Suprapubic skin (tissue), 4 donors: ENCODE measurements at places on chromosomes 7 and 10.

- no peak overlapping the region for H3K27ac ChIP-seq
- DNase-seq = no peak
- H3K27me3 ChIP-seq = no peaks in the 10 kb centered on the region
- no peaks in the 10 kb centered on the region for H3K36me3 ChIP-seq
- H3K4me3 ChIP-seq = no peak overlapping the region
- no peaks in the 10 kb centered on the region for H3K4me1 ChIP-seq
These were observed 292.0 kb downstream of the WDR37 start for GRCh38 chr10:1347962-1348772.

DNA sequence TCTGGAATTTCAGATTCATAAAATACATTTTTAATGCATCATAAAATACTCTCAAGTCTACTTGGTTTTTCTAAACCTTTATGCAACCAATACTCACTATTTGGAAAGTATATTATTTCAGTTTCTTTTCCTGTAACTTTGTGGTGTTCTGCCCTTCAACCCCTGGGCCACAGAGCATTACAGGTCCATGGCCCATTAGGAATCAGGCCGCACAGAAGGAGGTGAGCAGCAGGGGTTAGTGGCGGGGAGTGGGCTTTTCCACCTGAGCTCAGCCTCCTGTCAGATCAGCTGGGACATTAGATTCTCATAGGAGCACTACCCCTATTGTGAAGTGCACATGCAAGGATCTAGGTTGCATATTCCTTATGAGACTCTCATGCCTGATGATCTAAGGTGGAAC lies 9.7 kb downstream of the SNX13 start:
- H3K27me3 ChIP-seq = no peaks in the 10 kb centered on the region
- no peak overlapping the region for H3K4me3 ChIP-seq

- H3K27ac ChIP-seq = peak overlapping the region; percentile 32
- H3K27me3 ChIP-seq = no peaks in the 10 kb centered on the region
- DNase-seq = no peak
- peak overlapping the region; percentile 5 for H3K4me3 ChIP-seq
- H3K4me1 ChIP-seq = peaks cover 24% of the 10 kb centered on the region
These were observed 123.6 kb upstream of the JCAD start for GRCh38 chr10:30183055-30183402.

- H3K27me3 ChIP-seq = no peaks in the 10 kb centered on the region
- no peak overlapping the region for H3K27ac ChIP-seq
- no peak overlapping the region for H3K4me3 ChIP-seq
- no peaks in the 10 kb centered on the region for H3K36me3 ChIP-seq
- no peak for DNase-seq
These were observed 377.2 kb downstream of the PARD3 start for GRCh38 chr10:34437906-34438305.

DNA sequence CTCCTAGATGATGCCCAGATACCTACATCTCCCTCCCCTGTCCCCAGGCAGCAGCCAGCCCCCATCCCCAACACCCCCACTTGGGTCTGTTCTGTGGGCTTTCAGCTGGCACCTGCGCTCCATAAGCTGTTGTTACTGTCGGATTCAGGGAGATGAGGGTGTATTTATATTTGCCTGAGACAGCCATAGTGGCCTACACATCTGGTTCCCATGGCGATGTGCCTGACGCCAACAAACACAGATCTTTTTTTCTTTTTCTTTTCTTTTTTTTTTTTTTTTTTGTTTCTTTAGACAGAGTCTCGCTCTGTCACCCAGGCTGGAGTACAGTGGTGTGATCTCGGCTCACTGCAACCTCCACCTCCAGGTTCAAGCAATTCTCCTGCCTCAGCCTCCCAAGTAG lies 73.1 kb downstream of the CLIP2 start:
- no peak overlapping the region for H3K27ac ChIP-seq
- peaks cover 28% of the 10 kb centered on the region for H3K36me3 ChIP-seq
- H3K27me3 ChIP-seq = no peaks in the 10 kb centered on the region
- no peak overlapping the region for H3K4me3 ChIP-seq
- H3K4me1 ChIP-seq = no peaks in the 10 kb centered on the region

DNA sequence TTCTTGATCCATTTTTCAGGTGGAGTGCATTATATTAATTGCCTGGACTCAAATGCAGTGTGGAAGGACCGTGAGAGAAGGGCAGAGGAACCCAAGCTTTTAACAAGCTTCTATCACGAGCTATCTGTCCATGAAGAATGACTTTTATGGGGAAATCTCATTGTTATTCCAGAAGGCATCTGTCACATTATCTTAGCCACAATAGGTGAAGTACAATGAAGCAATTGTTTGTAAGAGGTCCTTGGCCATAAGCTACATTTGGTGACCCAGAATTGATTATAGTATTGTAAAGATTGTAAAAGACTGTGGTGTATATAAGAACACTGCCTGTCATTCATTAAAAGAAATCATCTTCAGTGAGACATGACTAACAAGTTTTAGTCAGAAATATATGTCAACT lies 58.6 kb upstream of the RELN start:
- no peak for DNase-seq
- H3K4me3 ChIP-seq = no peak overlapping the region
- no peaks in the 10 kb centered on the region for H3K36me3 ChIP-seq
- H3K27ac ChIP-seq = no peak overlapping the region
- no peaks in the 10 kb centered on the region for H3K4me1 ChIP-seq

DNA sequence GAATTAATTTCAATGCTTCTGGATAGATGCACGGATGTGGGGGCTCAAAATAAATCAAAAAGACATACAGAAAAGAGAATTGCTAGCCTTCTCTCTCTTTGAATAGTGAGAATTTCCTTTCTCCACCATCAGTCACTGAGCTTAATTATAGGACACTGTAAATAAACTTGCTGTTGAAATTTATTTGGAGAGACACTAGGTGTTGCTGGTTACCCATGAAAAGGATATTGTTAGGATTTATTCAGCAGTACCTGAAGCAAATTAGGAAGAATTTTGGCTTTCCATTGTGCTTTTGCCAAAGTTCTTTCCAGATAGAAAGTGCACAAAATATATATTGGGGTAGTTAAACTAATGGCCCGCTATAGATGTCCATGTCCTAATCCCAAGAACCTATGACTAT lies 27.6 kb downstream of the GCC1 start:
- no peak for DNase-seq
- H3K36me3 ChIP-seq = no peaks in the 10 kb centered on the region
- H3K4me1 ChIP-seq = no peaks in the 10 kb centered on the region
- H3K27me3 ChIP-seq = no peaks in the 10 kb centered on the region

GRCh38 chr7:45443263-45443662 lies 130.9 kb upstream of the ADCY1 start:
- no peaks in the 10 kb centered on the region for H3K27me3 ChIP-seq
- no peak for DNase-seq
- no peak overlapping the region for H3K27ac ChIP-seq
- H3K4me1 ChIP-seq = no peaks in the 10 kb centered on the region

- no peaks in the 10 kb centered on the region for H3K27me3 ChIP-seq
- no peak within 1 kb of the TSS for H3K27ac ChIP-seq
- H3K4me3 ChIP-seq = no peak within 1 kb of the TSS
- DNase-seq = peak; percentile 7
- no peaks in the 10 kb centered on the region for H3K36me3 ChIP-seq
- no peaks in the 10 kb centered on the region for H3K4me1 ChIP-seq
These were observed at the start of gene RBP3 for GRCh38 chr10:47348138-47348651. Gene RBP3 (plus strand): TSS chr10:47348363. CDS start chr10:47348485, 122 bp downstream.

GRCh38 chr7:1761097-1761496 lies 91.0 kb downstream of the ELFN1 start:
- H3K27me3 ChIP-seq = peaks cover 4% of the 10 kb centered on the region
- H3K27ac ChIP-seq = no peak overlapping the region
- H3K36me3 ChIP-seq = no peaks in the 10 kb centered on the region
- DNase-seq = peak; percentile 63

GRCh38 chr7:128697302-128697905 lies 25.3 kb downstream of the GARIN1A start:
- H3K4me3 ChIP-seq = peak overlapping the region; percentile 38
- peaks cover 50% of the 10 kb centered on the region for H3K27me3 ChIP-seq
- no peak overlapping the region for H3K27ac ChIP-seq
- no peaks in the 10 kb centered on the region for H3K36me3 ChIP-seq
- DNase-seq = peak; percentile 82
- peaks cover 9% of the 10 kb centered on the region for H3K4me1 ChIP-seq

DNA sequence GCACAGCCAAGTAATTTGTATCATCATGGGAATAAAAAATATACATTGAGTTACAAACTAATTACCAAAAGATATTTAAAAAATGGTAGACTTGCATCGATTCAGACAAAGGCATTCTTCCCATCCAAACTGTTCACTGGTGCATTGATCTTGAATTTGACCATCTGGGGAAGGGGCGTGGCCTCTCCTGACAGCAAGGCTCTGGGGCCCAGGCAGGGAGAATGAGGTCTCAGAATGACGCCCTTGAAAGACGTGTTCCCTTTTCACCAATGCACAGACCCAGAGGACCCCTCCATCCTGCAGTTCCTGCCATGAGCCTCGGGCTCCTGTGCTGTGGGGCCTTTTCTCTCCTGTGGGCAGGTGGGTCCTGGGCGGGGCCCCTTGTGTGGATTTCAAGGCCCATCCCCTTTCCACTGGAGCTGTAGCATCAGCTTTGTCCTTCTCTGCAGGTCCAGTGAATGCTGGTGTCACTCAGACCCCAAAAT lies 91.1 kb upstream of the PRSS58 start:
- H3K27ac ChIP-seq = no peak overlapping the region
- H3K36me3 ChIP-seq = no peaks in the 10 kb centered on the region
- H3K27me3 ChIP-seq = no peaks in the 10 kb centered on the region
- peaks cover 4% of the 10 kb centered on the region for H3K4me1 ChIP-seq
- DNase-seq = no peak

GRCh38 chr10:33047655-33048054 lies 89.6 kb upstream of the ITGB1 start:
- no peak overlapping the region for H3K4me3 ChIP-seq
- H3K27me3 ChIP-seq = no peaks in the 10 kb centered on the region
- no peak overlapping the region for H3K27ac ChIP-seq

GRCh38 chr10:22573820-22574569 lies 140.4 kb downstream of the PIP4K2A start:
- H3K27ac ChIP-seq = no peak overlapping the region
- H3K36me3 ChIP-seq = peaks cover 28% of the 10 kb centered on the region
- no peak for DNase-seq
- H3K4me3 ChIP-seq = no peak overlapping the region
- H3K27me3 ChIP-seq = no peaks in the 10 kb centered on the region

GRCh38 chr10:124686707-124687376 lies 57.3 kb downstream of the FAM53B start:
- H3K4me1 ChIP-seq = peaks cover 55% of the 10 kb centered on the region
- peak overlapping the region; percentile 11 for H3K27ac ChIP-seq
- peaks cover 18% of the 10 kb centered on the region for H3K36me3 ChIP-seq
- no peak overlapping the region for H3K4me3 ChIP-seq
- no peak for DNase-seq

GRCh38 chr7:47582764-47583738 lies 1.1 kb upstream of the TNS3 start:
- H3K4me1 ChIP-seq = peaks cover 64% of the 10 kb centered on the region
- peak overlapping the region; percentile 1 for H3K27ac ChIP-seq
- no peak for DNase-seq
- H3K4me3 ChIP-seq = peak overlapping the region; percentile 54

DNA sequence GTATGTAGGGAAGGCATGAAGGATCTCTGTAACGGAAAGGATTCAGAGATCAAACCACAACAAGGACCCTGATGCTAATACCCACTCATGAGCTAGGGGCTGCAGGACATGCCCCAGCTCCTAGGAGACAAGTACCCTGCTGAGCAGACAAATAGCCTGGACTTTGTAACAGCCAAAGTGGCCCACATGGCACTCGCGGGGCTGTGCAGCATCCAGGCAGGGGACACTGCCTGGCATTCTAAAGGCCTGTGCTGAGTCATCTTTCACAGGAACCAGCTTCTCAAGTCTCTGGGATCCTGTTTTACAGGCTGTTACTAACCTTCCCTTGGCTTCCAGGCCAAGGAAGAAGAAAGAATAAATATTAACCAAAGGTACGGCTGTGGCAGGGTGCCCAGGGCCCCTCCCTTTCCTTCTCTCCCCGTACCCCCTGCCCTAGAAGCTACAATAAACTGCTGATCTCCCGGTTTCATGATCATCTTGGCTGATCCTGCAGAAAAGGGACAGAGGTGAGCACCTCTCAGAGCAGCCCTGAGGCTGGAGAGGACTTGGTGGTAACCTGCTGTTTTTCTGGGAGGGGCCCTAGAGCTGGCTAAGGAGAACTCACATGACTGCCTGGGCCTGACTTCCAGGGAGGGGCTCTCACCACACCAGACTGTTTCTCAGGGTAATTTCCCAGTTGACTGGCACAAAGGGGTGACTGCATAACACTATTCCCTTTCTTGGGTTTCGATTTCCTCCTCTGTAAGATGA lies 4.2 kb upstream of the RPEL1 start:
- H3K4me3 ChIP-seq = peak overlapping the region; percentile 7
- peak overlapping the region; percentile 86 for H3K27ac ChIP-seq
- no peaks in the 10 kb centered on the region for H3K36me3 ChIP-seq
- peaks cover 35% of the 10 kb centered on the region for H3K4me1 ChIP-seq

GRCh38 chr7:108347616-108348015 lies 108.6 kb downstream of the NRCAM start:
- no peaks in the 10 kb centered on the region for H3K4me1 ChIP-seq
- no peaks in the 10 kb centered on the region for H3K27me3 ChIP-seq
- no peak overlapping the region for H3K4me3 ChIP-seq
- H3K27ac ChIP-seq = no peak overlapping the region
- DNase-seq = no peak

DNA sequence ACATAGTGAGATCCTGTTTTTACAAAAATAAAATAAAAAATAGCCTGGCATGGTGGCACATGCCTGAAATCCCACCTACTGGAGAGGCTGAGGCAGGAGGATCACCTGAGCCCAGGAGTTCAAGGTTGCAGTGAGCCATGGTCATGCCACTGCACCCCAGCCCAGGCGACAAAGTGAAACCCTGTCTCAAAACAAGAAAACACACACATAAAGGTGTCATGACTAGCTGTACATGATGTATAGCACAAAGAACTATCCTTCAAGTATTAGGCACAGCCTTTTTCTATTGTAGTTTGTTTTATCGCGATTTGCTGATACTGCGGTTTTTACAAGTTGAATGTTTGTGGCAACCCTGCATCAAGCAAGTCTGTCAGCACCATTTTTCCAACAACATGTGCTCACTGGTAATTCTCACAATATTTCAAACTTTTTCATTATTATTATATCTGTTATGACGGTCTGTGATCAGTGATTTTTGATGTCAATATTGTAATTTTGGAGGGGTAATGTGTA lies 11.5 kb upstream of the SNX13 start:
- H3K27ac ChIP-seq = no peak overlapping the region
- no peak overlapping the region for H3K4me3 ChIP-seq
- DNase-seq = no peak
- H3K36me3 ChIP-seq = no peaks in the 10 kb centered on the region

DNA sequence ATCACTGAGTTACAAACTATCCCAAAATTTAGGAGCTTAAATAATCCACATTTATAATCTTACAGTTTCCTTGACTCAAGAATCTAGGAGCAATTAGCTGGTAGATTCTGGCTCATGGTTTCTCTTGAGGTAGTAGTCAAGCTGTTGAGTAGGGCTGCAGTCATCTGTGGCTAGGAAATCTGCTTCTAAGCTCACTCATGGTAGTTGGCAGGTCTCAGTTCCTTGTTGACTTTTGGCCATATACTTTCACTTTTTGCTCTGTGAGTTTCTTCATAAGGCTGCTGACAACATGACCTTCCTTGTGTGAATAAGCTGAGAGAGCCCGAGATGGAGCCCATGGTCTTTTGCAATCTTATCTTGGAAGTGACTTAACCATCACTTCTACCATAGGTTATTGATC lies 10.8 kb upstream of the ETV1 start:
- no peaks in the 10 kb centered on the region for H3K36me3 ChIP-seq
- H3K27ac ChIP-seq = no peak overlapping the region
- H3K4me3 ChIP-seq = no peak overlapping the region
- H3K27me3 ChIP-seq = no peaks in the 10 kb centered on the region
